ENCODE measurements at places on chromosomes 11 and 22.

DNA sequence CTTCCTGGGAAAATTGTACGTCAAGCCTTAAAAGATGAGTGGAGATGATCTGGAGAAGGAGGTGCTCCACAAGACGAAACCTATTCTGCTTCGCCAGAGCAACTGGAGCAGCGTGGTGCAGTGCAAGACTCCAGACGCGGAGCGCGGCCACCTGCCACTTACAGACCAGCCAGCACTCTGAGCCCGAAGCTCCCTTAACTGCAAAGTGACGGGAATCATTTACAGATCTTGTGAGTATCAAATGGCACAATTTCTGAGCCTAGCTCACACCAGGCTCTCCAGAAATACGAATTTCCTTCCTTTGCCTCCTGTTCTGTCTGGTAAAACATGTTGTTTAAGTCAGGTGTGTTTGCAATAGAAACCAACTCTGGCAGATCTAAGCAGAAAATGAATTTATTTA is 369.3 kb downstream of the CADM1 start:
- no peak for DNase-seq

GRCh38 chr11:76279646-76280045 is 73.3 kb upstream of the WNT11 start:
- DNase-seq: no peak

DNA sequence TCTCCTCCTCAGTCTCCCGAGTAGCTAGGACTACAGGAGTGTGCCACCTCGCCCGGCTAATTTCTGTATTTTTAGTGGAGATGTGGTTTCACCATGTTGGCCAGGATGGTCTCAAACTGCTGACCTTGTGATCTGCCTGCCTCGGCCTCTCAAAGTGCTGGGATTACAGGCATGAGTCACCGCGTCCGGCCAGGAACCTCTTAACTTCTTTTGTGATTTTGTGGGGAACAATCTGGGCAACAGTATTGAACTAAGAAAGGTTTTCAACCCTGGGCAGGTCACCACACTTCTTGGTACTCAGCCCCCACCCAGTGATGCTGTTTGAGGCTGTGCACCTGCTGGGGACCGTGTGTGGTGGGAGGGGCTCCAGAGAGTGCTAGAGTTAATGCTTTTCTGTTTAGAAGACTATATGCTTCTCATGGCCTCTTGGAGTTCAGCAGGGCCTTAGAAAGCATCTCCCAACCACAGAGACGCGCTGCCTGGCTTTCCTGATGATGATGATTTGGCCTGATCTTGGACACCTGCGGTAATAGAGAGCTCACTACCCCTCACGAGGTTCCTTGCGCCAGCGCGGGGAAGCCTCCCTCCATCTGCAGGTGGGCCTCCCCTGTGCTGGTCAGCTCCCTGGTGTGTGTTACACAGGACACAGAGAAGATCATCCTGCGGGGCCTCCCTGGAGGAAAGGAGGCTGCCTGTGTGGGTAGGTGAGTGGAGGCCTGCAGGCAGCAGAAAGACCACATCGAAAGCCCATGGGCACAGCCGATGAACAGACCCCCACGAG is 1.2 kb downstream of the DENND6B start:
- no peak for DNase-seq

DNA sequence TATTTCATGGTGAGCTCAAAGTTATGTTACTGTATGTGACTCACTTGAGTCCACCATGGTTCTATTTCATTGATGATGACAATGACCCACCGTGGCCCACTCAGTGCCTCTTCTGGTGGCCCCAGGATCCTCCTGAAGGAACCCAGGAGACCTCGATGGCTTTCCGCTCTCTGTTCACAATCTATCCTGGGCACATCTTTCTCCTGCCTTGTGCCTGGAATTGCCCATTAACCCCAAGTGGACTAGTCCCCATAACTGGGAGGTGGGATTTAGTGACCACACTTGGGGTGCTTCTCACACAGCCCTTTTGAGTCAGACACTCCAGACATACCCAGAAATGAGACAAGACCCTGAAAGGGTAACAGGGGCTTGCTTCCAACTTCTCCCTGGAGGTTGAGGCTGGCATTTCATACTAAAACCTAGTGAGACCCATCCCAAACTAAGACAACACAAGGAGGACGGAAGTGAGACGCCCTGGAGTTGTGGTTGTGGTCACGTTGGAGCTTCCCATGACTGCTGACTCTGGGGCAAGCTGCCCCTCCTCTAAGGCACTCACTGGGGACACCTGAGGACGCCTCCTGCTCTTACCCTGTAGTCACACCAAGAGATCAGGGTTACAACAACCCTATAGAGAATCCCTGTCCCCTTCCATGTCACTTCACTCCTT is 22.1 kb downstream of the IGLL5 start:
- no peak for DNase-seq

DNA sequence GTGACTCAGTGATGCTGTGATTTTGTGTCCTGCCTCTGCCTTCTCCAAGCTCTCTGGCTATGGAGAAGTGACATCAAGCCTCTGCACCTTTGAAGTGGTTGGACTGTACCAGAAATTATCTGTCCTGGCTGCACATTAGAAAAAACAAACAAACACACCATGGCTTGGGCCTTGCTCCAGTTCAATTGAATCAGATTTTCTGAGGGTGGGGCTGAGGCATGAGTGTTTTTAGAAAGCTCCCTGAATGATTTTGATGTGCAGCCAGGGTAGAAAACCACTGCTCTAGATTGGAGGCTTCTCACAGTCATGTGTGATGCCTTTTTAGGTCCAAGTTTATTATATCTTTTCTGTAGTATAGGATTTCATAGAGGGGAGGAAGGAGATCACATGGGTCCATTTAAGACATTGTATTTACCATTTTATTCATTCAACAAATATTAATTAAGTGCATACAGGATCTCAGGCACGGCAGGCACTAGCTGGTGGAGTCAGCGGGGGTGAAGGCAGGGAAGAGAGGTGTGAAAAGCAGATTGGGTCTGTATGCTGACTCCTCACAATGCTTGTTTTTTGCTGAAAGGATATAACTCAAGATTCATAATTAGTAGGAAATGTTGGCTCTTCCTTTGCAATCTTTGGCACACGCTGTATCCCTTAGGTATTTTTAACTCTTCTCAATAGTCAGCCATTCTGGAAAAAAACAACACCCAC is 7.1 kb upstream of the VSTM5 start:
- no peak for DNase-seq

Measured in RCC 7860 (cell line).